ENCODE measurements at places on chromosomes 16 and 17.

GRCh38 chr17:7523033-7523432 is 25.8 kb upstream of the TNFSF12 start:
- peak; percentile 36 for DNase-seq

- no peak for DNase-seq
These were observed 129.8 kb downstream of the OR1D5 start for GRCh38 chr17:2933606-2934005.

DNA sequence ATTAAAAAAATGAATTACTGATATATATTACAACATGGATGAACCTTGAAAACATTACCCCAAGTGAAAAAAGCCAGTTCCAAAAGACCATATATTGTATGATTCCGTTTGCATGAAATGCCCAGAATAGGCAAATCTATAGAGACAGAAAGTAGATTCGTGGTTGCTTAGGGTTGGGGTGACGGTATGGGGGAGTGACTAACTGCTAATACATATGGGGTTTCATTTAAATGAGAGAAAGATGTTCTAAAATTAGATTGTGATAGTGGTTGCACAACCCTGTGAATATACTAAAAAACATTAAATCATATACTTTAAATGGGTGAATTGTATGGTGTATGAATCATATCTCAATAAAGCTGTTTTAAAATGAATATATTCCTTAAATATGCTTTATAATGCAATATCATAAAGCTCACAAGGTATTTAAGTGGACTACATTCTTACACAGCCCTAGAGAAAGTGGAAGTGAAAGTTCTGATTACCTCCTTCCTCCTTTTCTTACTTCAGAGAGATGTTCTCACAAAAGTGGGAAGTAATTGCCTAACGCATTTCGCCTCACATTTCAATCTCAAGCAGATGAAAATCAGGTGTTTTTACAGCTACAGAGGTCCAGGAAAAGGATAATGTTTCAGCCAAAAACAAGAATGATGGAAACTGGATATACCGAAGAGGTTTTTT is 142.7 kb upstream of the GNAO1 start:
- DNase-seq, result no peak

- DNase-seq, result no peak
These were observed 4.9 kb upstream of the HIGD1B start for GRCh38 chr17:44842748-44843147.

GRCh38 chr16:60810250-60810649 is 1226.0 kb downstream of the CDH8 start:
- no peak for DNase-seq

GRCh38 chr16:35319536-35320192 is 1860.3 kb downstream of the TP53TG3F start:
- DNase-seq, result no peak

DNA sequence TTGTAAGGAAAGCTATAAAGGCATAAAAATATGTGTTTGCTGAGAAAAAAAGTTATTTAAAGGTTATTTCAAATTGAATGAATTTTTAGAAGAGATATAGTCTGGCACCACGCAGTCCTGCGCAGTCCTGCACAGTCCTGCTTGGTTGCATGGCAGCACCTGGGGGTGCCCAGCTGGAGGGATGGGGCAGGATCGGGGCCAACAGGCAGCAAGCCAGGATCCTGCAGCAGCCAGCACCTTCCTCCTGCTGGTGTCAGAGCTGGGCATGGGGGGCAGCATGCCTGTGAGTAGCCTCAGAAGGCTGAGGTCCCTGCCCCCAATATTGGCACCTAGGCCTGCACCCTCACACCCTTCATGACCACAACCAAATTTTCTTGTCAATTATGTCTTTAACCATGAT is 46.0 kb downstream of the GLG1 start:
- no peak for DNase-seq

DNA sequence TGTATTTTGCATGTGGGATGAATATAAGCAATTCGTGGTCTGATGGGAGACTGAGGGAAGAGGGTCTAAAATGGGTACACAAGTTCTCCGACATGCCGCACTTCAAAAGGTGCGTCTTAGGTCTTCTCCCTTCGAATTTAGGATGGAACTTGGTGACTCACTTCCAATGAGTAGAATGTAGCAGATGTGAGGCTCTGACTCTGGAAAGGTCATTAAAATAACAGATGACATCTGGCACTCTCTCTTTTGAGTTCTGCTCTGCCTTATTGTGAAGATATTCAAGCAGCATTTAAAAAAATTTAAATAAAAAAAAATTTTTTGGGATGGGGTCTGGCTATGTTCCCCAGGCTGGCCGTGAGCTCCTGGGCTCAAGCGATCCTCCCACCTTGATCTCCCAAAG is 92.7 kb downstream of the TMEM100 start:
- DNase-seq, result no peak

DNA sequence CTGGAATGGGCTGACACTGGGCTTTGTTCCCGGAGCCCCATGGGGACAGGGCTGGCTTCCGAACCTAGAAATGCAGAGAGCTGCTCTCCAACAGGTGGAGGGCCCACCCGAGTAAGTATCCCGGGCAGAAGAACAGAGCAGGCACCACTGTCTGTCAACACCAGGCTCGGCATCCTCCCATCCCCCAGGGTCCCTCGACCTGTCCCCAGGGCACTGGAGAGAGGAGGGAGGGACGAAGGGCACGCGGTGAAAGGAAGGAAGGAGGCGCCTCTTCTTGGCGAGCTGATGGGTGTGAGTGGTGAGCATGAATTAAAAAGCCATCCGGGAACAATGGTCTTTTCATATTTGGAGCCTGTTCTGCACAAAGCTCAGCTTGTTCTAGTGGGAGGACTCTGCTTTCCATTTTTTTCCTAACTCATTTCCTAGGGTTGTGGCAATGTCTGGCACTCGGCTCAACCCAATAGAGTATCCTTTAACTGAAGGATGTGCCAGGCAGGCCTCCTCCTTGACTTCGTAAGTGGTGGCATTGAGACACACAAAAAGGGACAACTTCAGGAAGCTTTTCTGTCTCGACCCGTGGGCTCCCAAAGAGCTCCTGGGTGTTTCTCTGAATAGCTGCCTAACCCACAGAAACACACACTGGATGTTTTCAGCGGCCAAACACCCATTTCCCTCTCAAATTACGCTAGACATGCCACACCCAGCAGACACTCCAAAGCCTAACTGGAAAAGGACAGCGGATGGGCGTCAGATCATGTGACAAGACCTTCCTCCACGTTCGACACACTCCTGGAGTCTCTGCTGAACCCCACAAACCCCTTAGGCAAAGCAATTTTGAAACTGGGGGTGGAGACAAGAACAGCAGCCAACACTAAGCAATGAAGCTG is 47.7 kb downstream of the ZFHX3 start:
- no peak for DNase-seq

DNA sequence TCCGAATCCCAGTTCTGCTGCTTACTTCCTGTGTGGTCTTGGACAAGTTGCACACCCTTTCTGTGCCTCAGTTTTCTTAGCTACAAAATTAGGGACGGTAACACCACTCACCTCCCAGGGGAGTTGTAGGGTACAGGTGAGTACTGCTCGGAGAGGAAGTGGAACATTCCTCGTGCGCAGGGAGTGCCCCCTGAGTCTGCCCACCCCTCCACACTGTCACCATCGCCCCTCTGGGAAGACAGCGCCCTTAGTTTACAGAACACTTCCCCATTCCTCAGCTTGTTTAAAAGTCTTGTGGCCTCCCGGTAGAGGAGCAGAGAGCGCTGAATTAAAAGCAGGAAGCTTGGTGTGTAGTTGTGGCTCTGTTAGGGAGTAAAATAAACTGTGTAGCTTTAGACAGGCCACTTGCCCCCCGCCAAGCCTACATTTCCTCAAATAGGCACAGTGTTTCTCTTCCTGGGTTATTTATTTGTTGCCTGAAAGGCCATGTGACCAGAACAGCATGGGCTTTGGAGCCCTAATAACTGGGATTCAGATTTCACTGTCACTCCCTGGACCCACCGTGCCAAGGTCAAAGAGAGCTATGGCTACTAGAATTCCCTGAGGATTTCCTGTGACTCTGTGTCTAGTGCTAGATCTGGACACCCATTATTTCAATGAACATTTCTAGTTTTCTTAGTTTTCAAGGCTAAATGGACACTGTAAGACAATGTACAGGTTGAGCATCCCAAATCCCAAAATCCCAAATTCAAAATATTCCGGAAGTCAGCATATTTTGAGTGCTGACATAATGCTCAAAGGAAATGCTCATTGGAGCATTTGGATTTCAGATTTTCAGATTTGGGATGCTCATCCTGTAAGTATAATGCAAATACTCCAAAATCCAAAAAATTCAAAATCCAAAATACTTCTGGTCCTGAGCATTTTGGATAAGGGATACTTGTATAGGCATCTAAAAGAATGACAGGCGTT is 372.5 kb downstream of the SNX29 start:
- no peak for DNase-seq

DNA sequence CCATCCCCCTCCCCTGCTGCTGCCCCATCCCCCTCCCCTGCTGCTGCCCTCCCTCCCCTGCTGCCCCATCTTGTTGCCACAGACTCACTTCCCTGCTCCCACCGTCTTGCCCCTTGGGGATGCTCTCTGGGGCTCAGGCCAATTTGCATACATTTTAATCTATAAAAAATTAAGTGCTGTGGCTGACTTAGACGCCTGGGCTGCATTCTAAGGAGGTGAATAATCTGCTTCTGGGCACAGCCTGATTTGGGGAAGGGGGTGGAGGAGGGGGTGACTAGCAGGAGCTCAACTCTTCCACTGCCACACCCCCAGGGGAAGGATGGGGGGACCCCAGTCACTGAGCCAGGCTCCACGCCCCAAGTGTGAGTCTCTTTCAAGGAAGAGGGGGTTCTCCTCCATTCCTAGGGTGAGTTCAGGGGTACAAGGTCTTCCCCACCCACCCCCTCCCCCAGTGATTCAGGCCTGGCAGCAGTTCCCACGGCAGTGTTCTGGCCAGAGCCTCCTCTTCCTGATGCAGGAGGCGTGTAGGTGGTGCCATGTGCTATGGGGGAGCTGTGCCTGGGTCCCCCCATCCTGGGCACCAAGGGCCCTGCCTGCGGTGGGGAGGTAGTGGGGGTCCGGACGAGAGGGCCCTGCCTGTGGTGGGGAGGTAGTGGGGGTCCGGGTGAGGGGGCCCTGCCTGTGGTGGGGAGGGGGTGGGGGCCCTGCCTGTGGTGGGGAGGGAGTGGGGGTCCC is 5.0 kb downstream of the DPH1 start:
- no peak for DNase-seq

GRCh38 chr17:44894642-44895041 is 4.6 kb downstream of the EFTUD2 start:
- DNase-seq, result no peak

GRCh38 chr16:58027161-58027915 is 1.8 kb downstream of the MMP15 start:
- DNase-seq, result no peak

GRCh38 chr16:35252356-35252936 is 1793.0 kb downstream of the TP53TG3F start:
- no peak for DNase-seq

GRCh38 chr16:85835227-85835751 is 35.8 kb downstream of the COX4I1 start:
- no peak for DNase-seq

DNA sequence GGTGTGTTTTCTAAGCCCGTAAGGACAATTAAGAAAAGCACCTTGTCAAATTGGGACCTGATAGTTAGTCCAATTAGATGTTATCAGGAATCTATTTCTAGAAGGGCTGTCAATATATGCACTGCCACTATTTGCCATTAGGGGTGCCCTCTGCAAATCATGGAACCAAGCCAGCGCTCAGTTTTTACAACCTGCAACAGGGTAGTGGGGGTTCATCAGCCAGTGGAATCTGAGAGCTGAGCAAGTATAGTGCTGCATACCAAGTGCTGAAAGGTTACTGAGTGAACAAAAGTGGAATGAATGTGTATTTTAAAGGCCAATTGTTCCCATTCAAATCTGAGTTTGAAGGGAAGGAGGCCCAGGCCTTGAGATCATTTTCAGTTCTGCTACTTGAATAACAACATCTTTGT is 10.4 kb downstream of the PRR11 start:
- no peak for DNase-seq

DNA sequence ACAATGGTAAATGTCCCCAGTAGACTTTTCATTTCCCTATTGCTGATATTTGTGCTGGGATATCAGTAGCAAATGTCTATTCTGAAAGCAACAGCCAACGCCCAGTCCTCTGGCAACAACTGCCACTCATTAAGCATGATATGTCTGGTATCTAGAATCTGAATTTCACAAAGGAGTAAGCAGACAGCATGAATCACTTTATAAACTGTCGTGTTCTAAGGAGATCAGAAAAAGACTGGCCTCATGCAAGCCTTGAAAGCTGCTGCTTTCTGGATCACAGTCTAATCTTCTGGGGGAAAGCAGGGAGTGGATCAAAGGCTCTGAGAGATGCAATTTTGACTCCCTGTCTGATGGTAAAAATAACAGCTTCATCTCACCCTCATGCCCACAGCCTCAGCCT is 153.1 kb upstream of the NOG start:
- DNase-seq, result no peak

DNA sequence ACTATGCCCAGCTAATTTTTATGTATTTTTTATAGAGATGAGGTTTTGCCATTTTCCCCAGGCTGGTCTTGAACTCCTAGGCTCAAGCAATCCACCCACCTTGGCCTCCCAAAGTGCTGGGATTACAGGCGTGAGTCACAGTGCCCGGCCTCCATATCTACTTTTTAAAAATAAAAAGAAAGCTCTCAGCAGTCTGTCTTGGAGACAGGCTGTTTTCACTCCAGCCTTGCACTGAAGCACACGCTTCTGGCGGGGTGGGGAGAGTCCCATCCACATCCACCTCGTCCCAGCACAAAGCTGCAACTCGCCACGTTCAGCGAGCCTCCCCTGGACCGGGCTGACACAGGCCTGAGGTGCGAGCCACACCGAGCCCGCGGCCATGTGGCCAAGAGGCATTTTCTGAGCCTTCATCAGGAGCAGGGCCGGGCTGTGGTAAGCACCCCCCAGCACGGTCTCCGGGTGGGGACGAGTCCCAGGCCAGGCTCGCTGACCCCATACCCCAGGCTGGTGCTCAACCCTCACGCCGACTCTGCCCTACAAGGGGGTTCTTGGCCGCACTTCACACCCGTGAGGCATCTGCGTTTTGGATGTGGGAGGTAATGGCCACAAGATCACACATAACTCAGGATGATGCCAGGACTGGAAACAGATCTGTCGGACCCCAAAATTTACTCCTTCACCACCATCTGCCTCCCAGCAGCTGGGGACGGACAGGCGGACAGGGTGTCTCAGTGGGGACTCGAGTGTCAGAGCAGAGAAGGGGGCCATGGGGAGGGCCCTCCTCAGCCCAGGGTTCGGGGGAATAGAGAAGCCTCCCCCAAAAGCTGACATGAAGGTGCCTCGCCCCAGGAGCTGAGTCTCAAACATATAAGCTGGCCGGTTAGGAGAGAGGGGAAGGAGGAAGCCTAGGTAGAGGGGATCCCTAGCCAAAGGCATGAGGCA is 28.6 kb downstream of the TBC1D16 start:
- no peak for DNase-seq

- DNase-seq, result no peak
These were observed 46.8 kb downstream of the IL21R start for GRCh38 chr16:27448532-27449433.

DNA sequence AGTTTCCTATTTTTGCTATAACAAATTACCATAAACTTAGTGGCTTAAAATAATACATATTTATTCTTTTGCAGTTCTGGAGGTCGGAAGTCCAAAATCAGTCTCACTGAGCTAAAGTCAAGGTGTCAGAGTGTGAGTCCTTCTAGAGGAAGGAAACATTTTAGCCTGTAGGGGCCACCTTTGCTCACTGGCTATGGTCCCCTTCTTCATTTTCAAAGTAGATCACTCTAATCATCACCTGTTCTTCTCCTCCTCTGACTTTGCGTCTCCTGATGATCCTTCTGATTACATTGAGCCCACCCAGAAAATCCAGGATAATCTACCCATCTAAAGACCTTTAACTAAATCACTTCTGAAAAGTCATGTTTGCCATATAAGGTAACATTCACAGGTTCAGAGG is 534.4 kb upstream of the SALL1 start:
- DNase-seq, result no peak

GRCh38 chr16:56257239-56257638 is 66.0 kb downstream of the GNAO1 start:
- DNase-seq, result no peak
